NCI-H1930 (cell line): ENCODE measurements at places on chromosomes 5 and 9.

GRCh38 chr9:13128266-13128860, 151.1 kb downstream of the MPDZ start:
- no peak for DNase-seq

GRCh38 chr5:90803876-90804275, 245.3 kb downstream of the ADGRV1 start:
- DNase-seq, result no peak

DNA sequence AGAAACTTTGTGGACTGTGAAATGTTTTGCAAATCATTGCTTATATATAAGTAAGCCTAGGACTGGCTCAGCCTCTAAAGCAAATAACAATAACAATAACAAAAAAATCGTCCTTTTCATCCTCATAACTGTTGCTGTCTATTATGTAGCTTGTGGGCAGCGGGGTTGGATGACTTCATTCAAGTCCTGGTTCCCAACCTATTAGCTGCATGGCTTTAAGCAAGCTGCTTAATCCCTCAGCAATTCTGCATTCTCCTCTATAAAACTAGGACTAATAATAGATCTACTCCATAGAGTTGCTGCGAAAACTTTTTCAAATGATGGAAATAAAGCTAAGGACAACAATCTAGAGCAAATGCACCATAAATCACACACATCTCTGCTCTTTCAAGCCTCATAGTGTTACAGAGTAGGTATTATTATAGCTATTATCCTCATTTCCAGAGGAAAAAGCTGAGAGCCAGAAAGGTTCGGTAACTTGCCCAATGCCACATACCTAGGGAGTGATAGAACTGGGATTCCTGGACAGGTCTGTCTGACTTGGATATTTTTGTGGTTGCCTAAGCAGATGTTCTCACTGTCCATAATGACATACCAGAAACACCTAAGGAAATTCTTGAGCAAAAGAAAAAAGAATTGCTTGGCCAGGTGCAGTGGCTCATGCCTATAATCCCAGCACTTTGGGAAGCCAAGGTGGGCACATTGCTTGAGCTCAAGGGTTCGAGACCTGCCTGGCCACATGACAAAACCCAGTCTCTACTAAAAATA, 98.8 kb upstream of the ADRA1B start:
- DNase-seq, result no peak

DNA sequence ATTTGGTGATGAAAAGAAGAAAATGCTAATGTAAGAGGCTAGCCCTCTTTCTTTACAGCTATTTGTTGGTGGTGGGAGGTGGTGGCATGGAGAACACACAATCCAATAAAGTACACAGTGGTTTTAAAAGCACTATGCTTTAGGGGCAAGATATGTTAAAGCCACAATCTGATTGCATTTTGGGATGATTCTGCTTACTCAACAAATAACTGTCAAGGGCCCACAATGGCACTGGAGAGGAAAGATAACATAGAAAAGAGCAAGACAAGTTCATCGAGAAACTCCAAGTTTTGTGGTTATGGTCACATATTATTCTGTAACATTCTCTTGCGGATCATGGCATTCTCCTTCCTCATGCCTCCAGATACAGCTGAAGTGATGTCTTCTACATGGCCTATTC, 38.8 kb downstream of the OTP start:
- DNase-seq, result no peak

GRCh38 chr5:6480133-6481051, 31.7 kb downstream of the UBE2QL1 start:
- DNase-seq, result no peak

DNA sequence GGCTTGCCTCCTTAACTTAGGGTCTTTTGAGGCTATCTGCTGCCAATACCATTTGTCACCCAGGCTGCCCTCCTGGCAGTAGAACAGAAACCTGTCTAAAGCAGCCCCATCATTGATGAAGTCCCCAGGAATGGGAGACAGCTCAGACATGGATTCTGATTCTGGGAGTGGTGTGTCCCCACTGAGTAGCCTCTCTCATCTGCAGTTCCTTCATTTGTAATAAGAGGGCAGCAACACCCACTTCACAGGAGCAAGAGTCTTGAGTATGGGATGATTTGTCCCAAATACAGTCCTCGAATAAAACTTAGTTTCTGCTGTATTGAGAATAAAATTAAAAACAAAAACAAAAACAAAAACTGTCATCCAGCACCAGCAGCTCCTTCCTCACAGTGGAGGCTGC, 167.6 kb downstream of the ASTN2 start:
- no peak for DNase-seq

- no peak for DNase-seq
Measured at GRCh38 chr9:70060883-70061507, 17.3 kb downstream of the MAMDC2 start.

DNA sequence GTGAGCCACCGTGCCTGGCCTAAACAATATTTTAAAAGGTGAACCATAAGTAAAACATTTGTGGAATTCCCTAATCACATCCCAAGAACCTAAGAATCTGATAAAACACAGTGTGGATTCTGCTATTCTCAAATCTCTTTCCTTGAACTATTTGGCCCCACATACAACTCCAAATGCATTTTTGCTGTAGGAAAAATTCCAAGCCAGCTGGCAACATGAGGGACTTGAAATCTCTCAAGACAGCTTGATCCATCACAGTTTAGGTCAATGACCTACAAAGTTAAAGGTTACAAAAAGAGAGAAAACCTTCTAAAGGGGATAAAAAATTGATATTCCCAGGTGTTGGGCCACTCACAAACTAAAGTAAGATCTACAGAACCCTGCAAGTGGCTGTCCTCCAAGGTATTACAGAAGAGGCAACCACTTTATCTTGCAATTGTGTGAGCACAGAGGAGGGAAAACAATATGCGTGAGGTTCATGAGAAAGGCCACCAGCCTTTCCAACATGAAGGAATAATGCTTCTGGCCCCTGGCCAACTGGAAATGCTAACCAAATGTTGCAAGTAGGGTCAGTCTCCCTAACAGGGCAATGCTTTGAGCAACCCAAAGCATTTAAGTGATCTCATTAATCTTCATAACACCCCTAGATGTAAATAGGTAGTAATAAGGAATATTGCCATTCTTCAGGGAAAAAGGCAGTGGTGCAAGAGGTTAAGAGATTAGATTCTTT, 221.4 kb downstream of the SEMA5A start:
- no peak for DNase-seq
